Natural killer cell (primary cell): ENCODE measurements at places on chromosomes 1 and 21. TPM values are rescaled to one million over a fixed set of nuclear protein-coding genes. Genes with fewer than 3 reads are reported as not detected.

Gene GNG4
- total RNA-seq: not detected

Gene CRYBG2
- 3.2 TPM for total RNA-seq

Gene ZYG11A
- not detected for total RNA-seq

Gene DENND4B
- total RNA-seq: 322 TPM

Gene LCE5A
- not detected for total RNA-seq

Gene UMODL1
- total RNA-seq: not detected

Gene PTCH2
- total RNA-seq: 1.8 TPM

Gene RHD
- not detected for total RNA-seq

Gene UTS2
- total RNA-seq: 7.7 TPM

Gene E2F2
- total RNA-seq: 3.9 TPM

Gene SLAMF8
- total RNA-seq: 4.4 TPM

Gene HDGF
- total RNA-seq: 110 TPM

Gene CD1B
- total RNA-seq: not detected

Gene TCP10L
- total RNA-seq: 1.3 TPM

Gene LENEP
- total RNA-seq: not detected

Gene CFHR1
- not detected for total RNA-seq

Gene LCE1B
- total RNA-seq: not detected

Gene TRAF3IP3
- total RNA-seq: 287 TPM

Gene MGST3
- 27.2 TPM for total RNA-seq

Gene SPRR1B
- not detected for total RNA-seq

Gene HCRTR1
- total RNA-seq: not detected

Gene FAM177B
- not detected for total RNA-seq

Gene CASP9
- 13.5 TPM for total RNA-seq

Gene AADACL3
- not detected for total RNA-seq

Gene NBPF6
- total RNA-seq: not detected

Gene FNDC10
- total RNA-seq: 3.0 TPM

Gene FAM229A
- 21.0 TPM for total RNA-seq

Gene LIN28A
- not detected for total RNA-seq

Gene AIRE
- total RNA-seq: not detected

Gene POTED
- not detected for total RNA-seq

Gene CD84
- 12.9 TPM for total RNA-seq
